Choroid plexus epithelial cell (primary cell): ENCODE measurements at places on chromosomes 13 and 19.

DNA sequence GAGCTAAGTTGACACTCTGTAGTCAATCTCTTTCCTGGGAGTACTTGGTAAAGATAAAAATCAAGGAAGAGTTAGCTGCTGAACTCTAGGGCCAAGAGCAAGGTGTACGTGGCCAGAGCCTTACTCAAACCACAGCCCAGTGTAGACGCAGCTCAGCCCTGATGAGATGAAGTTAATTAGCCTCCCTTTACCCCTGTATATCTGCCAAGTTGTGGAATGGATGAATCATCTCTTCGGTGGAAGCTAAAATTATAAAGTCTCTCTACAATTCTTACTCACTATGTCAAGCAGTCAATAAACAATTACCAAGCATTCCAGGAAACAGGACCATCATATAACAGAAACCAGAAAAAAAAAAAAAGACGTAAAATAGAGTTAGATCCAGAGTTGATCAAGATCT lies 146.9 kb upstream of the UFM1 start:
- DNase-seq, result peak; percentile 23

DNA sequence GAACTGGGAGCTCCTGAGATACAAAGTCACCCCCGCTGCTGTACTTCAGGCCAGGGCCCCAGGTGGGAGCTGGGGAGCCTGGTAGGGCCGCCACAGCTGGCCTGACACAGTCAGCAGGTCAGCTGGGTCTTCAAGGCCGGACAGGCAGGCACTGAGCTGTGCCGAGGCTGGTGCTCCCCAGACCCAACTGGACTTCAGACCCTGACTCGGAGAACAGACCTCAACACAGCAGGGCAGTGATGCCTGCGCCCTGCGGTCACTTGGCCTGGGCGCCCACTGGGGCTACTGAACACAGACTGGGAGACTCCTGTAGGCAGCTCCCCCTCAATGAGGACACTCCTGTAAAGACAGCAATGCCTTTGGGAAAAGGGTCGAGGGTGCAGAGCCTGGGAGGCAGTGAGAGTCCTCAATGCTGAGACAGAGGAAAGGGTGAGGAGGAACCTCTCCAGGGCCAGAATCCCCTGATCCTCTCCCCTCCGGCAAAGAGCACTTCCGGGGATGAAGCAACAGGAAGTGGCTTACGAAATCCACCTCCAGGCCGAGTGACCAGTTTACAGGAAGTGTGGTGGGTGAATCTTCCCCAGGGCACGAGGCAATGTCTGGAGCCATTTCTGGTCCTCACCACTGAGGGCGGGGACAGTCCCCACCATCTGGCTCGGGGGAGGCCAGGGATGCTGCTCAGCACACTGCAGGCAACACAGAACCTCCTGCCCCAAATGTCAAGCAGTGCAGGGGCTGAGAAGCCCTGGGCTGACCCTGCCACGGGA lies 40.8 kb upstream of the ISYNA1 start:
- peak; percentile 89 for DNase-seq

GRCh38 chr19:954672-955494 lies 29.0 kb downstream of the ARID3A start:
- peak; percentile 24 for DNase-seq

DNA sequence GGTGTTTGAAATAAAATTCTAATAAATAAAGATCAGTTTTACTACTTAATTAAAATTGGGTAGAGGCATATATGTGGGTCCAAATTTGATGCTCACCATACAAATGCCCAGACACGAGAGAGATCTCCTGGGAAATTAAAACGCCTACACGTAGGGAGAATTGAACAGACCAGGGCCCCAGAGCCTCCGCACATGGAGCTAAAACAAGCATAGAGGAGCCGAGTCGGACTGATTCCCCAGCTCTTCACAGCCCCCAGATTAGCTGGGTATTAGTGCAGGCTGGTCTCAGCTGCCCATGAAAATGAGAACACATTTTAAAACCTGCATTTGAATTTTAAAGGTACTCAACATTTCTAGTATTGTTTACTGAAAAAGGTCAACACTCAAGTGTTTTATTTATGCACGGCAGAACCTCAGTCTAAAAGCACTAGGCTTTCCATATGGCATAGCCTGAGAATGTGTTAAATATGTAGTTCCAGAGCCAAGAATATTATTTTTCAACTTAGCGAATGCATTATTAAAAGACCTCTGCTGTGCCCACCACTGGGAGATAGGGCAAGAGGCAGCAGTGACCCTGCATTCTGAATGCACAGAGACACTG lies 344.8 kb downstream of the ENOX1 start:
- DNase-seq, result no peak

- DNase-seq, result peak; percentile 16
Observed at GRCh38 chr19:37221136-37221535, 3.1 kb downstream of the ZNF383 start.

- no peak for DNase-seq
Observed at GRCh38 chr13:35781036-35782000, 304.8 kb upstream of the MAB21L1 start.

DNA sequence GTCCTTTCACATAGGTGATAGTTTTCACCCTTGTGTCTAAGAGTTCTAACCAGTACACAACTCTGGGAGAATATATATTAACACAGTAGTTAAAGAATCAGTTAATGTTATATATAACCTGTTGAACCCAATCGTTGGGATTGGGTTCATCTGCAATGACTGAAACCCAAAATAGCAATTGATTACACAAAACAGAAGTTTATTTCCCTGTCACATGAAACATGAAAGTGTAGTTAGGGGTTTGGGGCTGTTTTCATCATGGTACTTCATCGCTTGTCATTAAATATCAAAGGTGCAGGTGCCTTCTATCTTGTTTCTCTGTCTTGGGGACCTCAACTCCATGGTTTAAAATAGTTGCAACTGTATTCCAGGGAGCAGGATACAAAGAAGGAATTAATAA lies 106.6 kb downstream of the TBC1D4 start:
- no peak for DNase-seq

- DNase-seq, result no peak
Observed at GRCh38 chr19:18990128-18990708, 43.1 kb downstream of the SUGP2 start.

DNA sequence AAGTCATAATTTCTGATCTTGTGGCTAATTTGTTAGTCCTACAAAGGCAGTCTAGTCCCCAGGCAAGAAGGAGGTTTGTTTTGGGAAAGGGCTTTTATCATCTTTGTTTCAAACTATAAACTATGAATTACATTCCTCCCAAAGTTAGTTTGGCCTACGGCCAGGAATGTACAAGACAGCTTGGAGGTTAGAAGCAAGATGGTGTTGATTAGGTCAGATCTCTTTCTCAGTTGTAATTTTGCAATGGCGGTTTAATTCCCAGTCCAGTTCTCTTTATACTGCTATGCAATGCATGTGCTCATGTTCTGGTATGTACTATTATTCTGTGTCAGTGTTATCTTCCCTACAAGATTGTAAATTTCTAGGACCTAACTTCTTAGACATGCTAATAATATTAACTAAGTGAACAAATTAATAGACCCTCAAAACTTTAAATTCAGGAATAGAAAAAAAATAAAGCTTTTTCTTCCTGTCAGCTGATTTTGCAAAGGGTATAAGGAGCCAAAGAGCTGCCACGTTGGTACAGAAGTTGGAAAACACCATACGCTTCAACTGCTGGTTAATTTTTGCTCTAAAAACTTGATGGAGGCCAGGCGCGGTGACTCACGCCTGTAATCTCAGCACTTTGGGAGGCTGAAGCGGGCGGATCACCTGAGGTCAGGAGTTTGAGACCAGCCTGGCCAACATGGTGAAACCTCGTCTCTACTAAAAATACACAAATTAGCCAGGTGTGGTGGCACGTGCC lies 1.3 kb upstream of the DNAJC15 start:
- peak; percentile 85 for DNase-seq

GRCh38 chr13:52775511-52775910 lies 35.9 kb upstream of the CNMD start:
- no peak for DNase-seq

DNA sequence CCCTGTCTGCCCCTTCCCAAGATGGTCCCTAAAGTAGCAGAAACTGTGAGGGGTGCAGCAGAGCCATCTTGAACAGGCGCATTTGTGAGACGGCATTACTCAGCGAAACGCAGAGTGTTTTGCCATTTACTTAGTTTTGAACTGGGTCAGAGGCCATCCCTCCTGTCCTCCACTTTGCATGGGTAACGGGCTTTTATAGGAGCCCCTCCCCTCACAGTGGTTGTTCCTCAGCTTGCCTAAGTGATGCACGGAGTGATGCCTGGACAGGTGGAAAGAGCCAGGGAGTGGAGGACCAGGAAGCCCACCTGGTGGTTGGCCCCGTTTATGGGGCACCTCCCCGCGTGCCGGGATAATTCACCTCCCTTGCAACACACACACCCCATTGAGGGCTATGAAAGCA lies 68.0 kb upstream of the C1QTNF9 start:
- DNase-seq, result no peak

DNA sequence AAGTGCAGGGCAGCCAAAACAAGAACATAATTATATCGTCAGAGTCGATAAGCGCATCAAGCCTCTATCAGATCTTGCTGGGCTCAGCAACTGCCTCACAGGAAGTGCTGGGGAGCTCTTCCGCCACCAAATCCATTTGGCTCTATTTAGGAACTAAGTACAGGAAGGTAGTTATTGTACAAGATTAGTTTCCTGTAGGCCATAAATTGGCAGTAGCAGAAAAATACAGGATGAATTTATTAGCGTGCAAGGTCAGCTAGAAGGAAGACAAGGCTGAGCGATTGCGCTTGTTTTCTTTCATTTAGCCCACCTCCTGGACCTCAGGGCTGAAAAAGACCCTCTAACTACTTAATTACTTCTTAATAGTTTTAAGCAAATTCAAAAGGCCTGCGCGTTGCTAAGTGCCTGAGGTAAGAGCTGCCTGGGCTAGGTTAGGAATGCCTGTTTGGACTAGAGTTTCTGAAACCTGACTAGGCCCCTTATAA lies 118.5 kb downstream of the IRS2 start:
- DNase-seq, result no peak

DNA sequence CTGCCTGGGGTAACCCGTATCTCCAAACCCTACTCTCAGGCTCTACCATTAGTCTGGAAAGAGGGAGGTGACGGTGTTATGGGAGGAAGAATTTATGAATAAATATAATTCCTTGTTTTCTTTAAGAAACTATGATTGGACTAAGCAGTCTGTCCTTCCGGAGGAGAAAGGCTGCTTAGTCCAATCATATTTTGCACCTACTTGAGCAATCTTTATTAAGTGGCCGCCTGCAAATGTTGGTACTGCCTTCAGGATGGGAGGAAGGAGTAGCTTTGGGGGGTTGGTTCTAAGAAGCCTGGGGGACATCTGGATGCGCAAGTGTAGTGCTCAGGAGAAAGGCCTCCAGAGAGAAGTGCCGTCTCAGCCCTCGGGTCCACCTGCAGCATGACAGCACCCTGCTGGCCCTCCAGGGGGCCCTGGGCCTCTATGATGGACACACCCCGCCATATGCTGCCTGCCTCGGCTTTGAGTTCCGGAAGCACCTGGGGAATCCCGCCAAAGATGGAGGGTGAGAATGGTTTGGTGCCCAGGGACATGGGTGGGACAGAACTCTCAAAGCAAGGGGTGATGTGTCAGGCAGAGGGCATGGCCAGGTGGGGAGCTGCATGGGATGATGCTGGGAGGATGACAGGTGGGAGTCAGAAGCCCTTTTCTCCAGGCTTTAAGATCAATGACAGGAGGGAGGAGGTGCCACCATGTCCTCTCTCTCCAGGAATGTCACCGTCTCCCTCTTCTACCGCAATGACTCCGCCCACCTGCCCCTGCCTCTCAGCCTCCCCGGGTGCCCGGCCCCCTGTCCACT lies 4.1 kb downstream of the ACP4 start:
- DNase-seq, result peak; percentile 12

GRCh38 chr13:58097831-58098230 lies 466.3 kb downstream of the PCDH17 start:
- DNase-seq, result peak; percentile 1

- peak; percentile 81 for DNase-seq
Observed at GRCh38 chr13:81487151-81487550, 1146.2 kb upstream of the SPRY2 start.

DNA sequence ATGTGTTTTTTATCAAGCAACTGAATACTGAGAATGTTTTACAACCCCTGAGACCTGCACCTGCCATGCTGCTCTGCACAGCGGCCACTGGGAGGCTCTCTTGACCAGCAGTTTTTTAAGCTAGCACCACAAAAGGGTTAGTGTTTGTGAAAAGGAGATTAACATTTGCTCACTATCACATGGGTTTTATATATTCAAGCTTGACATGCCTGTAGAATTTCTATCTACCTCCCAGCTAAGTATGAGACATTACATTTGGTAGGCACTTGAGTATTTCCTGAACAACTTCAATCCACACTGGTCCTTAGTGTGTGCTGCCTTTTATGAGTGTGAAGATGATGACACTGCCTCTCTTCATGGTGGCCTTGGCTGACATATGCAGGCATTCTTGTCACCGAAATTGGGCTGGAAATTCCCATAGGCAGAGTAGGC lies 1238.9 kb downstream of the UQCRFS1 start:
- peak; percentile 58 for DNase-seq

GRCh38 chr19:29294343-29294811 lies 81.4 kb upstream of the UQCRFS1 start:
- no peak for DNase-seq

DNA sequence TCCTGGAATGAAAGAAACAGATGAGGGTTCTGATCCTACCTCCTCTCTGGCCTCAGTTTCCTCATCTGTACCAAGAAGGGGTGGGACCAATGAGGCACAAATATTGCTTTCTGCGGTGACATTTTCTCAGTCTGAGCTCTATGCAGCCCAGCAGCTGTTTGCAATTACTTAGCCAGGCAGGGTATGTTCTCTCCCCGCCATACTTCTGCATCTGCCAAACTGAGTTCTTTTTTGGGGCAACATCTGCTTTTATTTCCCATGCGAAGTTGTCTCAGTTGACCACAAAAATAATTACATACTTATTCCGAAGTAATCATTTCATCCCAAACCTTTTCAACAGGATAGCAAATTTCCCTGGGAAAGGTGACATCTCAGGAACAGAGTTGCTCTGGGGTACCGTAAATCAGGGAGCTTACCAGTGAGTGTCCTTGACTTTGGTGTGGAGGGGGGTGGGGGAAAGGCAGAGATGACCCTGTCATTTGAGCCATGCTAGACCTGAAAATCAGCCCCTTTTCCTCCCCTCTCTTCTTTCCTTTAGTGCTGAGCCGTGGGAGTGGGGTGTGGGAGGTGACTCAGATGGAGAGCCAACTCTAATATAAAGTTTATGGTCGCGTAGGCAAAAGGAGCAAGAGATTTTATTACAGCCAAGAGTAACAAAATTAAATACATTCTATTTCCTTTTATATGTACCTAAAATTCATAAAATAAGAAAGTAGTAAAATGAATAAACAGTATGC lies 165.7 kb upstream of the KL start:
- DNase-seq, result no peak

GRCh38 chr19:58154679-58155648 lies 4.4 kb upstream of the ZNF329 start:
- peak; percentile 96 for DNase-seq

GRCh38 chr19:7427944-7428343 lies 60.9 kb downstream of the PEX11G start:
- peak; percentile 59 for DNase-seq

- DNase-seq, result peak; percentile 28
Observed at GRCh38 chr13:73141292-73141771, 82.5 kb downstream of the KLF5 start.

- DNase-seq, result no peak
Observed at GRCh38 chr13:97653443-97654140, 219.6 kb downstream of the RAP2A start.
